ENCODE measurements at places on chromosomes 2 and 18. TPM values are rescaled to one million over a fixed set of nuclear protein-coding genes. Genes with fewer than 3 reads are reported as not detected.

DNA sequence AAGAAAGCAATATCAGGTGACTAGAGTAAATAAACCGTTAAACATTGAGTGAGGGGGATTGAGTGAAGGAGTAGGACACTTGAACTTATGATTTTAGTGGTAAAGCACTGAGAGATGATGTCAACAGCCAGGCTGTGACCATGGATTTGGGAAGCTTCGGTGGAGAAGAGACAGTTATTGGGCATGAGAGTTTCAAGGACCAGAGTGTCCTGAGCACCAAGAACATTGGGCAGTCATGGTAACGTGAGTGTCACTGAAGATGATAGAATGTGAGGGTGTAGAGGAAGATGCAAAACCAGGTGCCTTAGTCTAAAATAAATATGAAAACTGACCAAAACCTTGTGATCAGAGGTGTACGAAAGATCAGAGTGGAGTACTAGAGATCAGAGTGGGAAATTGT is 248.1 kb downstream of the ASXL3 start:
- ATAC-seq, result no peak

- ATAC-seq, result no peak
These were observed 72.2 kb upstream of the L3MBTL4 start for GRCh38 chr18:6486764-6487426.

- ATAC-seq, result no peak
These were observed 56.1 kb downstream of the FARP2 start for GRCh38 chr2:241412144-241412543.

DNA sequence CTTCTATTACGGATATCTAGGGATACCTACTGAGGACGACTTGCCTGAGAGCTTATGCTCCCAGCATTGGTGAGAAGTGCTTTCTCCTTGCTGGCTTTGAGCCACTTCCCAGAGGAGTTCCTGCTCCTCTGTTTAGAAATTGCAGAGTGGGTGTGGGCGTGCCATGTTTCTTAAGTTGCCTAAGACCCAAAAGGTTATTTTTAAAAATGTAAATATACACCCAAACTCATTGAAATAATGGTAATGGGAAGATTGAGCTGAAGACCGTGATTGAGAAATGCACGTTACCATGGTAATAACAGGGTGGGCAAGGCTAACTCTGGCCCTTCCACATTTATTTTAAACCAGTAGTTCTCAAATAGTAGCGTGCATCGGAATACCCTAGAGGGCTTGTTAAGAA is 17.2 kb upstream of the TMEM200C start:
- ATAC-seq, result no peak

DNA sequence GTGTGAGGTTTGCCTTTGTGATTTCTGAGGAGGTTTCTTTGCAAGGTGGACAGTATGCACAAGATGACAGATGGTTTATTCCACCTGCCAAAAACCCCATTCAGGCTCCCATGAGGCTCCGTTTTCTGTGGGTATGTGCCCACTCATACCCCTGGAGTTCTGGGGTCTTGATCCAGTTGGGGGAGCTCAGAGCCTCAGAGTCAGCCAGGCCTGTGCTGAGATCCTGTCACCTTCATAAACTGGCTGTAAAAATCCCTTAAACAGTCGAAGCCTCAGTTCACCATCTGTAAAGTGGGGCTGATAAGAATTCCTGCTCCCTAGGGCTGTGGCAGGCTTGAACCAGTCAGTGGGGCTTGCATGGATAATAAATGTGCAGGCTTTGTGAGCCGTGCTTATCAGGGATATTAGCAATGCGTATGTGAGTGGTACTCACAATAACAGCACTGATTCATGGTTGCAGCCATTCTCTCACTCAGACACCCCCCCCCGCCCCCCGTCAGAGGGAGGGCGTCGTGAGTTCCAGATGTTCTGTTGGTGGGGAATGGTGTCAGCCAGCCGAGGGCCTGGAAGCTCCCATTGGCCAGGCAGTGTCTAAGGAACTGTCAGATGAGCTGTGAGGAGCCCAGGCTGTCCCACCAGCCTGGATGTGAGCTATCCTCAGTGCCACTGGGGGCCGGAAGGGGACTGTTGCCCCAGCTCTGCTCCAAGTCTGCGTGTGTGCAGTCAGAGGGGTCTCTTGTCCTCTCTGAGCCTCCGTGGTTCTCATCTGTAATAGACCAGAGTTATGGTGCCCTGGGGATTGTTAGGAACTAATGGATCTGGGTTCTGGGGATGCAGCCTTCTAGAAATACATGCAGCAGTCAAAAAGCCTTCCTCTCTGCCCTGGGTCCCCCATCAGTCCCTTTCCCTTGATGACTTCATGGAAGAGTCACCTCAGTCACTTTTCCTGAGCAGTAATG is 51.7 kb downstream of the KCNIP3 start:
- no peak for ATAC-seq

DNA sequence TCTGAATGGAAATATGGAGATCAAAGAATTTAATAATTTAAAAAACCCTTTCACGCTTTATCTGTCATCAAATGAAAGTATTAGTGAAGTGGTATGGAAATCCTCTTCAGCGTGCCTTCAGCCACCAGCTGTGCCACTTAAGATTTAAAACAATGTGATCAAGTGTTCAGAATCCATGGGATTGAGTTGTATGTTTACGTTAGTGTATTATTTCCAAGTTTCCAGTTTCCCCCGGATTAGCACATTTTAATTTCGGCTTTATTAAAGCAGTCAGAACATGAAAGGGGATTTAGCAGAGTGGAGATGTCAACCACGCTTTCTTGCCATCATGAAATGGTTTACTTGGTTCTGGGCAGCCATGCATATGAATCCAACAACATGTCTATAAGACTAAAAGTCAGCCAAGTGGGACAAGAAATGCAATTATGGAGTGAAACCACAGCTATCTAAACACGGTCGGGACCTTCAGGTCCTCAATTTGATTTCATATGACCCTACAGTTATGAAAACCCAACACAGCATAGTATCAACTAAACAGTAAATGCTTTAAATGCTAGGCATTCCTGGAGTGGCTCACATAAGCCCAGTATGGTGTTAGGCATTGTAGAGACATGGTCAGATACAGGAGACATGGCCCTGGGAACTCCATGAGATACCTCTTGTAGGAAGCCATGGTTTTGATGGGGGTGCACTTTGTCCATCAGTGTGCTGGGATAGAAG is 224.9 kb upstream of the EPAS1 start:
- ATAC-seq, result no peak

DNA sequence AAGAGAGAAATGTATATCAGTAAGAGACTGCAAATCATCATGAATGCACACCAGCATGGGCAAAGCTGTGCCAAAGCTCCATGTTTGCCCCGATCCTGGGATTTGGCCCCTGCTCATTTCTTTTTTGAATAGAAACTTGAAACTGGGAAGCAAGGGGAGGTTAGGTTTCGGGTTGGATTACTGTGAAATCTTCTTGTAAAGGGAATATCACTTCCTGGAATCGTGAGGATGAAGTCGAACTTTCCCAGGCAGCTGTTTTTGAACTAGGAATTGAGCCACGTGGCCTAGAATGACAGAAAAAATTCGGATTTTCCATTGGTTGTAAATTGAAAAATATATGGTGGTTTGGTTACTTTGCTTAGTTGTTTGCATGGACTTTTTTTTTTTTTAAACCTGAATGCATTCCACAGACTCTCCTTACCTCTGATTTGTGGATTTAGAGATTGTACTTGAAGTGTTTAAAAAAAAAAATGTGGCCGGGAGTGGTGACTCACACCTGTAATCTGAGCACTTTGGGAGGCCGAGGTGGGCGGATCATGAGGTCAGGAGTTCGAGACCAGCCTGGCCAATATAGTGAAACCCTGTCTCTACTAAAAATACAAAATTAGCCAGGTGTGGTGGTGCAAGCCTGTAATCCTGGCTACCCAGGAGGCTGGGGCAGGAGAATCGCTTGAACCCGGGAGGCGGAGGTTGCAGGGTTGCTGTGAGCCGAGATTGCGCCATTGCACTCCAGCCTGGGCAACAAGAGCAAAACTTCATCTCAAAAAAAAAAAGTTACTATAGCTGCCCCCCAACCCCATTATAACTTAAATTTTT is 32.1 kb downstream of the GRHL1 start:
- no peak for ATAC-seq

EFHD1 gene
- 1.1 TPM for total RNA-seq

SFTPB gene
- 0.84 TPM for total RNA-seq

PREB gene
- total RNA-seq, result 26.5 TPM

POTEI gene
- not detected for total RNA-seq

DLX1 gene
- not detected for total RNA-seq

RNF138 gene
- 19.5 TPM for total RNA-seq

HAAO gene
- total RNA-seq, result 4.1 TPM

UNC80 gene
- 0.04 TPM for total RNA-seq
